Activated CD4-positive, alpha-beta T cell treated with anti-CD3 and anti-CD28 coated beads, Interleukin-2, Interleukin-6, amounts not matched to agents 100 ng/mL and 50 ng/mL, durations not matched to agents 16 hours and 8 hours (primary cell): ENCODE measurements at places on chromosomes 1 and 21.

DNA sequence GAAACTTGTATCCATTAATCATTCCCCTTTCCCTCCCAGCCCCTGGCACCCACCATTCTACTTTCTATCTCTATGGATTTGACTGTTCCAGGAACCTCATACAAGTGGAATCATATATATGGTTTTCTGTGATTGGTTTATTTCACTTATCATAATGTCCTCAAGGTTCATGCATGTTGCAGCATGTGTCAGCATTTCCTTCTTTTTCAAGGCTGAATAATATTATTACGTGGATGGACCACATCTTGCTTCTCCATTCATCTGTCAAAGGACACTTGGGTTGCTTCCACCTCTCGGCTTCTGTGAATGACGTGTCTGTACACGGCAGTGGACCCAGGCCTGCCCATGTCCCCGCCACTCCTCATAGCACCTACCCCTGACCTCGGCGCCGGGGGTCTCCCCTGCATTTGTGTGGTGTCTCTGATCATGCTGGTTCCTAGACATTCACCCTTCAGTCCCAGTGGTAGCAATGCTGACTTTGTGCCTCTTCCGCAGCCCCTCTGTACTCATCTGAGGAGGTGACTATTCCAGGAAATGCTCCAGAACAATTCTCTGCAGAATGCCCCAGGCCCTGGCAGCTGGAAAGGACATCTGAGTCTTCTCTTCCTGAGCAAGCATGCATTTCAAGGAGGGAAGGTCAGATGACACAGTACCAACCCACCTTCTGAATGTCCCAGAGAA, 136.9 kb downstream of the PSMG1 start:
- no peak for DNase-seq

DNA sequence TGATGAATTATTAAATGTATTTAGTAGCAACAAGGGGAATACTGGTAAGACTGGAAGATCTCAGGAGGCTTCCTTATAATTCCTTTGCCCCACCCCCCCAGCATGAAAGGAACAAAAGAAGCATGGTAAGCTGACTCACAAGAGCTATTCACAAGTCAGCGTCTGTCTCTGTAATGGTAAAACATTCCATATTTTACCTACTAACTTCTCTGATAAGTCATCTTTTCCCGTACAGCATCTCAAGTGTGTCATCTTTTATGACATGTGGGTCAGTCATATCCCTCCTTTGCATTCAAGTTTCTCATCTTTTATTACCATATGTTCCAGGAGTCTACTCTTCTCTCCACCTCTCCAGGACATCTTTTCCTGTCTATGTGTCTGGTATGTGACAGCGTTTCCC, 241.3 kb downstream of the PLA2G4A start:
- no peak for DNase-seq

GRCh38 chr1:199264911-199265310, 626.1 kb downstream of the PTPRC start:
- DNase-seq: no peak

DNA sequence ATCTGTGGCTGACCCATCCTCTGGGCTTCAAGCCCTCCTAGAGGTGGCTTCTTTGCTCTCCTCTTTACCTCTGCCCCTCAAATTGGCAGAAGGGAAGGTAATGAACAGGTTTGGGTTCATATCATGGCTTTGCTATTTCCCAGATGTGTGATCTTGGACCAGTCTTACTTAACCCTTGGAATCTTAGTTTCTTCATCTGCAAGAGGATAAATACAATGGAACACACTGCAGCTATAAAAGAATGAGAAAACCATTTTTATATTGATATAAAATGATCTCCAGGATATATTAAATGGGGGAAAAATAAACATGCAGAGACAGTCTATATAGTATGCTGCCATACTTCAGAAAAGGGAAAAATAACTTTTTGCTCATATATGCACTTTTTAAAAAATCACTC, 5.6 kb downstream of the GLMP start:
- no peak for DNase-seq

GRCh38 chr1:160070243-160071163, 543 bp upstream of the KCNJ10 start:
- peak; percentile 56 for DNase-seq

DNA sequence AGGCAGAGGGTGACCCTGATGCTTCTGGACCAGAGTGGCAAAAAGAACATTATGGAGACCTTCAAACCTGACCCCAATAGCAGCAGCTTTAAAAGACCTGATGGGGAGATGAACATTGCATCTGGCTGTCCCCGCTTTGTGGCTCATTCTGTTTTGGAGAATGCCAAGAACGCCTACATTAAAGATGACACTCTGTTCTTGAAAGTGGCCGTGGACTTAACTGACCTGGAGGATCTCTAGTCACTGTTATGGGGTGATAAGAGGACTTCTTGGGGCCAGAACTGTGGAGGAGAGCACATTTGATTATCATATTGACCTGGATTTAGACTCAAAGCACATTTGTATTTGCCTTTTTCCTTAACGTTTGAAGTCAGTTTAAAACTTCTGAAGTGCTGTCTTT, 45.8 kb downstream of the TRAF5 start:
- no peak for DNase-seq

- DNase-seq: no peak
Measured at GRCh38 chr1:234781241-234782065, 171.5 kb upstream of the IRF2BP2 start.

DNA sequence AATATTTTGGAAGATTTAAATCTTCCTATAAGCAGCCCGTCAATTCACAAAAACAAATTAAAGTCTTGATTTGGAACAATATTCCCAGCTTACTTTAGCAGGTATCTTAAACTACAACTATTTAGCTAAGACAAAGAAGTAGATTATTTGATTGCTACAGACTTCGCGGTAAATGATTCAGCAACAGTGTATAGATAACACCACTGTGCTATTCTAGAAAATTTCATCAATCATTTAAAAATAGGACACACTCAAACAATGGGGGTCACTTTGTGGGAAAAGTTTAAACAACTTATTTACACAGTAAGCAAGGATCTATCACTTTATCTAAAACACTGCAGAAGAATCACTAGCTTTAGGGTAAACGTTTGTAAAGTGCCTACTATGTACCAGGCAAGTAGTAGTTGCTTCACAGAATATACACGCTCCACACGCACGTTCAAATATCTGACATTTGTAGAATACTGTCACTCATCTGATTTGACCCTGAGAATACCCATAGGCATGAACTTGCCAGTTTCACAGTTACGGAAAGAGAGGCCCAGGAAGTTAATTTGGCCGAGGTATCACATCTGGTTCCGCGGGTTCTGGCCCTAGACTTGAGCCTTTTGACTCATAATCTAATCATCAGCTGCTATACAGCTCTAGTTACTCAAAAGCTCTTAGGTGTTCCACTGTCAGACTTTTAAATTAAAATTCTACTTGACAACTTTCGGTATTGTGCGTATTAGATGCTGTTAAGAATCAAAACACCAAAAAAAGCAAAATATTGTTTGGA, 876 bp downstream of the DENND2C start:
- DNase-seq: peak; percentile 2

GRCh38 chr1:112247961-112248360, 148.1 kb upstream of the CTTNBP2NL start:
- no peak for DNase-seq

DNA sequence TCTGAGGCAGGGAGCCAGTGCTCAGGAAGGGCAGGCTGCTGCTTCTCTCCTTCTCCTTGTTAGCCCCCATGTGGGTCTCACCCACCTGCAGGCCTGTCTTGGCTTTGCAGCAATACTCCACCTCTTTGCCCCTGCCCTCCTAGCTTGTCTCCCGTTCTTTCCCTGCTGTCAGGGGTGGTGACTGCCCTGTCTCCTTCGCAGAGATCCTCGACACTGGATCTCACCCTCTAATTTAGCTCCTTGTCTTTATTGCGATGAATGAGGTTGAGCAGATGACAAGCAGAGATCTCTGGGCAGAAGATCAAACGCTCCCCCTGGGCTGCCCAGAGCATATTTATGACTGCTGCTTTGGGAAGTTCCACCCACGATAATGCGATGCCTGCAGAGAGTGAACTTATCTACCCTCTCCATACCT, 199.2 kb downstream of the ROR1 start:
- no peak for DNase-seq

- DNase-seq: no peak
Measured at GRCh38 chr1:241610056-241610815, 29.9 kb downstream of the CHML start.

GRCh38 chr1:201599548-201599947, 60.6 kb downstream of the NAV1 start:
- DNase-seq: no peak

GRCh38 chr1:11475748-11476147, 3.2 kb upstream of the DISP3 start:
- no peak for DNase-seq

GRCh38 chr1:183272390-183272848, 86.4 kb downstream of the LAMC2 start:
- DNase-seq: no peak

GRCh38 chr1:183841950-183842794, 37.3 kb downstream of the RGL1 start:
- DNase-seq: peak; percentile 83
